Stomach (tissue), 19 donors: ENCODE measurements at places on chromosomes 2 and 18. TPM values are rescaled to one million over a fixed set of nuclear protein-coding genes. Genes with fewer than 3 reads are reported as not detected.

Gene TXNL1
- total RNA-seq = 23.9 TPM

Gene RGPD4
- total RNA-seq = not detected

Gene PLGLB2
- 2.9 TPM for total RNA-seq

Gene TRIM43
- total RNA-seq = not detected

Gene WDCP
- 3.2 TPM for total RNA-seq

Gene KIF1A
- total RNA-seq = 0.29 TPM

Gene PID1
- 11.2 TPM for total RNA-seq

Gene SERPINB11
- total RNA-seq = not detected

Gene ASB18
- not detected for total RNA-seq

- DNase-seq = no peak
Measured at GRCh38 chr2:36425608-36426355, 70.2 kb downstream of the CRIM1 start.

GRCh38 chr2:231190531-231191197, 7.8 kb upstream of the ARMC9 start:
- peak; percentile 83 for DNase-seq

DNA sequence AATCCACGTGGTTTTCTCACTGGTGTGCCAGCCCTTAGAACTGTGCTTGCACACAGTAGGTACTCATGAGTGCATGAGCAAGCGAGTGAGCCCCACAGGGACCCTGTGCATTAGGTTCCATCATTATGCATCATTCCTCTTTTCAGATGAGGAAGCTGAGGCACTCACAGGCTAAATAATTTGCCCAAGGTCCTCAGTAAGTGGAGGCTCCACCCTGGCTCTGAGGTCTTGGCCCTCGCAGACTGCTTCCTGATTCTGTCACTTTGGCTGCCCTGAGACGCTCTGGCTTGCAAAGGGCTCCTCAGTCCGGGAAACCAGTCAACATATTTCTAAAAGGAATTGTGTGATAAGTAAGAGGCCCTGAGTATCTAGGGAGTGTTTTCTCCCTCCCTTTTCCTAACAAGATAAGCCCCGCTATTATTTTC, 71.7 kb downstream of the IL1R2 start:
- peak; percentile 76 for DNase-seq

DNA sequence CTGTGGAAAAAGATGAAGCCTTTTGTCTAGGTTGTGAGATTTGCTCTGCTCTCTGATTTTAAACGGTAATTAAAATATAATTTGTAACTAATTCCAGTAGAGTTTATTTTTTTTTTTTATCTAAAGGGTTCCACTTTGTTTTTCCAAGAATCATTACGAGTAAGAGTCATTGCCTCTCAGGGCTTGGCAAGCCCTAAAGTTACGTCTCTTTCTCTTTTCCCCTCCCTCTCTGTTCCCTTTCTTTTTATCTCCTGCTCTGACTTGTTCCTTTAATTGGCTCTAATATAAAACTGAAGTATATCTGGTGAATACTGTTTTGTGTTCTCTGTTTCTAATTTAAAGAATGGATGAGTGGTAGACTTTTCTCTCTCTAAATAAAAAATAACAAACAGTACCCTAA, 75.8 kb downstream of the CALCRL start:
- no peak for DNase-seq

GRCh38 chr18:48540251-48541025, 1.6 kb downstream of the CTIF start:
- DNase-seq = peak; percentile 65

DNA sequence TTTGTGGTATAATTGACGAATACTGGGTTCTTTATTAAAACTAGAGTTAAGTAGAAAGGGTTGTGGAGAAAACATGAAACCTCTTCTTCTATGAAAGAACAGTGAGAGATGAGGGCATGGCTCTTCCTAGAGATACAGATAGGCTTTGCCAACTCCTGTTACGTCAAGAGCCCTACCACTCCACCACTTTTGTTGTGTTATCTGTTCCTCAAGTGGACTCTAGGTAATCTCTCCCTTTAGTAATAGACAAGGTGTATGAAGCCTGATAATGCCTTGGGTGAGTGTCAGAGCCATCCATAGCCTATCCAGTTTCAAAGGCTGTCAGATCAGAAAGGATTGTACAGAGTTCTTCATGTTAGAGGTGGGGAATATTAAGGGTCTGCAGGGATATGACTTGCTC, 176.4 kb downstream of the SETBP1 start:
- DNase-seq = no peak

DNA sequence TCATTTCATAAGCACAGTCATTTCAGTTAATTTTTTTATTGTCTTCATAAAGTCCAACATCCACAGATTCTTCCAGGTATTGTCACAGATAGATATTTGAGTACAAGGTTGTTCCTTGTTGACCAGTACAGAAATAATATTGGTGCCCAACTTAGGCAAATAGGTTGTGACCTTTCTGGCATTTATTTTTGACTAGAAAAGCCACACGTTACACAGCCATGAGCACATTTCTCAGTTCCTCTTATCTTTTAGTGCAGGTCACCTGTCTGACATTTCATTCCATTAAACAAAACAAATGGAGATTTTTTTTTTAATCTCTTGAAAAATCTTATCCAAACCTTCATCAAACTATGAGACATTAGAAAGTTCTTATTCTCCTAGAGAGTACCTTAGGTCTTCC, 428.8 kb downstream of the ZNF521 start:
- no peak for DNase-seq

- peak; percentile 59 for DNase-seq
Measured at GRCh38 chr2:205930209-205930608, 155.8 kb downstream of the INO80D start.

DNA sequence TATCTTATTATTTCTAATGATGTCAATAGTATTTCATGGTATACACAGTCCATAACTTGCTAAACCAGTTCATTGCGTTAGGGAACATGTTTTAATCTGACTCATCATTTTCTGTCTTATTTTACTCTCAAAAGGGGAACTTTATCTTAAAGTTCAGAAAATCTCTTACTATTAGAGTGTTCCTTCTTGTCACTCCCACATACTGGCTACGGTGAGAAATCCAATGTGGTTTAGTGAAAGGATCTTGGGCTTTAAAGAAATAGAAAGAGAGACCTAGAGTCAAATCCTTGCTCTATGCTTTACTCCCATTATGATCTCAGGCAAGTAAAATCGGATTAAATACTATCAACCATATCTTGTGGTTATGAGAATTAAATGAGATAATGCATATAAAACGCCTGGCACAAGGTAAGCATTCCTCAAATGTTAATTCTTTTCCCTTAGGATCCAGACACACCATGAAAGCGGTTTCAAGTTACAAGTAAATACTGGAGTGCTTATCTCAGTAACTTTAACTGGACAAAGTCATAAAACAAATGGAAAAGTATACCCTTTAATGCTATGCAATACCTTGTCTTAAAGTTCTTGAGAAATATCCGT, 576.0 kb downstream of the ARHGAP15 start:
- DNase-seq = peak; percentile 49

DNA sequence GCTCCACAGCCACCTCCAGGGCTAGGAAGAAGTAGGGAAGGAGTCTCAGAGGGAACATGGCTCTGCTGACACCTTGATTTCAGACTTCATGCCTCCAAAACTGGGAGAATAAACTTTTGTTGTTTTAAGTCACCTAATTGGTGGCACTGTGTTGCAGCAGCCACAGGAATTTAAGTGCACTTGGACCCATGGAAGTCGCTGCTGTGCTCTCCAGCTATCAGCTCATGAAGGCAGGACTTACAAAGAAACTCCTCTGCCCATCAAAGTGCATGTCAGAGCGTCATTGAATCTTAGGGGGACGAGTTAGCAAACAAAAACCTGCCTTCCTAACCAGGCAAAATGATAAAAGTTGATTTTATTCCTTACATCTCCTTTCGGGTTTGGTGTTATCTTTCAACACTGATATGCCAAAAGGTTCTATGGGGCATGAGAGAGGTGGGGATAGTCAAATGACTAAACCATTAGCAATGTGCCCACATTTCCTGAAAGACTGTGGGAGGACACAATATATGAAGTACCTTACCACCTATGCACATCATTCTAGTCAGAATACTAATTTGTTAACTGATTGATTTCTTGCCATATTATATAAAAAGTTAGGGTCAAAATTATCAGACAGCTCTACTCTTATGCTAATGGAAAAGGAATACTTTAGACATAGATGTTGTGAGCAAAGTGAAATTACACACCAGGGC, 235.8 kb upstream of the TNP1 start:
- no peak for DNase-seq

DNA sequence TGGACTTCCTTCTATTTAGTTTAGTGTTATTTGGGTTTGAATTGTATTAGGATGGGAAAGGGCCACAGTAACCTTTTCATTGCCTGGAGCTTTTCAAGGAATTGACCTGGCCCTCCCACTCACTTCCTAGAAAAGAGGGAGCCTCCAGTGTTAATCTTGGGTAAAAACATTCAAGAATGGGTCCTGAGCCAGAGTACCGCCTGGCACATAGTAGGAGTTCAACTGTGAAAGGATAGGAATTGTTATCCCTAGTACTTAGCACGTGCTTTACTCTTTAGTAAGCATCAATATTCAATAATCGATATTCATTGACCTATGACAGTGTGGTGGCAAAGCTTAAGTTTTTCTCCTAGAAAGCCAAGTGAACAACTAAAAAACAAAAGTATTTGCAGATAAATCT, 179.9 kb downstream of the IRS1 start:
- no peak for DNase-seq

DNA sequence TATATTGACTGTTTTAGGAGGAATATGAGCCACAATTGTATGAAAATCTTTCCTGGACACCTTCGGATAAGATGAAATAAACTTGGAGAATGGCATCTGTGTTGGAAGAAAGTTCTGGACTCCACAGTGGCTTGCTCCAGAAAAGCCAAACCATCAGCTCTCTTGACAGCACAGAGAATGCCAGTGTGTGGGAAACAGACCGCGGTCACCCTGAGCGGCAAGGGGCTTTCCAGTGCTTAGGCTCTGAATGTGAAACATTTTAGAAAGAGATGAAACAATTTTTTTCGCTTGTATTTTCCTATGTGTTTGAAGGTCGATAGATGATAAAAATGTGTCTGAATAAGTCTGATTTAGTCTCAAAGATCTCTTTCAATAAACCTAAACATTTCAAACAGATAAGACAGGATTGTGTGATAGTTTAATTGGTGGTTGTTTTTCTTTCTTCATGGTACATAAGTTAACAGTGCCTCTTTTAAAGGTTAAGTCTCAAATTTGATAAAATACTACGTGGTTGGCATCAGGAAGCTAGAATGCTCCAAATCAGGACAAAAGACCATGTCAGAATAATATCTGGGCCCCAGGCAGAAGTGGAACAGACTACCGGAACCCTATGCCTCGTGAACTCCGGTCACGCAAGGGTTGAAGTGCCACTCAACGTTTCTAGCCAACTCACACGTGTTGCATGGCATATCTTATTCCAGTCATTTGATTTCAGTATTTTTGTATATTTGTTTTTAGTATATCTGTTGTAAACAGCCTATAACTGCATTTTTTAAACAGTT, 28.9 kb downstream of the PTGR3 start:
- no peak for DNase-seq

- DNase-seq = no peak
Measured at GRCh38 chr18:74724186-74724585, 126.5 kb downstream of the ZNF407 start.

GRCh38 chr2:46703588-46703987, 212.0 kb downstream of the MCFD2 start:
- DNase-seq = no peak

DNA sequence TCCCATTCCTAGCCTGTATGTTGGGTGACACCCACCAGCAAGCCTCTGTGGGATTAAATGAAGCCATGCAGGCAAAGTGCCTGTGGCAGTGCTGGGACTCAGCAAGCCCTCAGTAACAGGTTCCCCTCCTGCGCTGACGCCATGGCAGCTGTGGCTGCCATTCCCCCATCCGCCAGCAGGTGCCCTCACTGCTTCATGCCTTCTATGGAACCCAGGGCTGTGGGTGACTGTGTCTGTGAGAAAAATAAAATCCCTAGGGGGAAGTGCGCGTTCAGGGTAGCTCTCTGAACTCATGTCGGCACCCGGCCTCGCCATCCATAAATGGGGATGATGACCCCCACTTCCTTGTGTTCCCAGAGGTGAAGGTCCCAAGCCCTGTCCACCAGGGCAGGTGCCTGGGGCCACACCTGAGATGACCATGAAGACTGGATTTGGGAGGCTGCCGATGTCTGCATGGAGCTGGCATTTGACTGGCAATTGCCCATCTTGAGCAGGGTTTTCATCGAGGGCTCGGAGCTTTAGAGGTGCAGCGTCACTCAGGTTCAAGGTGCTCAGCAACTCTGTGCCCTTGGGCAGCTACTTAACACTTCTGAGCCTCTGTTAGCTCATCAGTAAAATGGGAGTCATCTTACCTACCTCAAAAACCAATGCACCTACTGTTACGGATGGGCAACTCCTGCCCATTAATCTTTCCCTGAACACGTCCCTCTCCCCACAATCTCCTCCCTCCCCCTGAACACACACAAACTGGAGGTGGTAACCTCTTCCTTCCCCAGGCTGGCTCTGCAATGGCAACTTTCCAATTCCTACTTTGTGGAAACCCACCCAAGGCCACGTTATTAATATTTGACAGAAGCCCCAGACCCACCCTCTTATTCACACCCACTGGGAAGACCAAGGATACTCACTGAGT, 2.9 kb upstream of the MAL start:
- DNase-seq = peak; percentile 79

DNA sequence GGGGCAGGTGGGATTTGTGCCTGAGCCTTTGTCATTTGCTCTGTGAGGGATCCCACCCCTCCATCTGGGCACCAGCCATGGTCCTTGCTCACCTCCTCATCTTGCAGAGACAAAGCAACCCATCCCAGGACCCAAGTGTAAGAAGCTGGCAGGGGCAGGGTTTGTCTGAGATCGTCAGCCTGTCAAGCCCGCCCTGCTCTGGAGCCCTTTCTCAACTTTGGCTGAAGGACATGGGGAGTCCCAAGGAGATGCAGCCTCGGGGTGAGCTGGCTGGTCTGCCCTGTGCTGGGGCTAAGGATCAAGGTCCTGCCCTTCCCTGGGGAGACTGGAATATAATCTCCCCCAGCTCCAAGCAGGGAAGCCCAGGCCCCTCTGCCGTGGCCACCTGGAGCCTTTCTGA, 86.0 kb downstream of the CAPN13 start:
- DNase-seq = peak; percentile 18

DNA sequence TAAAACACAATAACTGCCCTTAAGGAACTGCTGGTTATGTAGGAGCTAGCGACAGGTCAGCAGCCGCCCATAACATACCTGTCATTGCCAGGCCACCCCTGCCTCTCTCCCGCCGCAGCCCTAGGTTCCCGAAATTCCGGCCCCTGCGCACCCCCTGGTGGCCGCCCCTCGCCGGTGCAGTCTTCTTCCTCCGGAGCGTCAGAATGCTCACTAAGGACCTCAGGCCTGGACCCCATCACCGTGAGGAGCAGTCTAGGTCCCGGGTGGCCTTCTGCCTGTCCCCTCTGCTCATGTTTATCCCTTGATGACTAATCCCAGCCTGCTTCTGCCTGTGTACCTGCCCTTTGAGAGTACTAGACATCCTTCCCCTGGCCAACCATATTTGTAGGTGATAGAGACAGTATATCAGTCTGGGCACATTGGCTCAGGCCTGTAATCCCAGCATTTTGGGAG, 115.7 kb upstream of the SLC1A4 start:
- peak; percentile 87 for DNase-seq
